ENCODE measurements at places on chromosomes 3 and 15.

- DNase-seq: no peak
Measured at GRCh38 chr3:38655708-38656300, 6.3 kb upstream of the SCN5A start.

GRCh38 chr3:131329774-131330173 lies 51.8 kb upstream of the NUDT16 start:
- DNase-seq: no peak

DNA sequence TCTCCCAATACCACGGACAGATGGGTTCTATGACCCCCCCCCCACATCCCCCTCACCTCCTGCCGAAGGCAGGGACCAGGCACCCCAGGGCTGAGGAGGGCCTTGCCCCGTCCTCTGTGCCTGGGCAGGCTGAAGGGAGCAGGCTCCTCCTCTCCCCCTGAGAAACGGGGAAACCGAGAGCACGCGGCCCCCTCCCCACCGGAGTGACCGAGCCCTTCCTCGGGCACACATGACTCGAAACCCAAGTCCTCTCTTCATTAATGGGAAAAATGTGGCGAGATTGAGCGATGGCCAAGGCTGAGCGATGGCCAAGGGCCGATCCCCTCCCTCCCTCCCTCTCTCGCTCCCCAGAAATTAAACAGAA lies 7.0 kb downstream of the EPHB3 start:
- DNase-seq: no peak

DNA sequence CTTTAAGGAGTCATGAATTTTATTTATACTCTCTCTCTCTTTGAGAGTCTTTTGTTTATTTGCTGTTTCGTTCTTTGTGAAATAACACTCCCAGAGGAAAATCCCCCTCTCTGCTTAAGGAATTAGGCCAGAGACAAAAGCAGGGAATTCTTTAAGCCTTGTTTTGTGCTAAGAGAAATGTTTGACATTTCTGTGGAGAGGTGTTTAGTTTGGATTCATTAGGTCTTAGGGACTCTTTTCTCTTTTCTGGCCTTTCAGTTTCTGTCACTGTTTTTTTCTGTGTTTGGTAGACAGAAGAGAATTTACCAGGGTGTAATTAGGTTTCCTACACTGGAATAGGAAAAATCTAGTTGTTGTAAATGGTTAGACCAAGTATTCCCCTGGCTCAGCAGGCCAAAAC lies 241.8 kb upstream of the NR2F2 start:
- DNase-seq: no peak

GRCh38 chr3:84318273-84318809 lies 640.4 kb upstream of the CADM2 start:
- no peak for DNase-seq

DNA sequence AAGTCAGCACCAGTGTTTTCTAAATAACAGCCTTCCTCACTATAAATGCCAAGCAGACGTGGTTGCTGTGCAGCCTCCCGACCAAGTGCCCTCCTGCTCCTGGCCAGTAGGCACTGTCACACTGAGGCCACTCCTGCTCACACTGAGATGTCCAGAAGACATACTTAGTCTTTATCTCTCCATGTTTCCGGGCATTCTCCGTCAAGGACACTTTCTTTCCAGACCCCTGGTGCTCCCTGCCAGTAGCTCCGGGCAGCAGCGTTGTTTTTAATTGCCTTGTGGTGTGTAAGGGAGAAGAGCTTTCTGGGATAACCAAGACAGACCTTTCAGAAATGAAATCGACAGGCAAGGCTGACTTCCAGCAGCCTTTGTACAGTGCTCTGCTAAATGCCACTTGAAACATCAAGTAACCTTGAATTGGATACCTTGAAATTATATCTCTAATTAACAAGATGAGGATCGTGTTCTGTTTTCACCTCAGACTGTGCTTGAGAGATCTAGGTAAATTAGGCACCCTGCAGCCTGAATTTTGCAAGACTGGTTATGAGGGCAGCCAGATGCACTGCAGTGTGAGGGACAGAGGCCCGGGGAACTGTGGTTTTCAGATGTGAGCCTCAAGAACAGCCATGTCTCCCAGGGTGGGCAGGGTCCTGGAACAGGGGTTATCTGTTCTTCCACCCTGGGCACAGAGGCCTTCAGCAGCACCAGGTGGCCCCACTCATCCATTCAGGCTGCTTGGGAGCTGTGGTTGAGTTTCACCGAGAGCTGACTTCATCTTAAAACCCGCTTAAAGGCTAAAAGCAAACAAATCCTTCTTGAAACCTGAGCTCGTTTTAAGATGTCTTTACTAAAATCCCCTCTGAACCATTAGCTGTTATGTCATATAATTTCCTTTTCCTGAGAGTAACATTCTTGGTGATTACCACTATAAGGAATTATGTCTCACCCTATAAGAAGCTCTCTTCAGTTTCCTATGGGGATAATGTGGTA lies 105.5 kb upstream of the IL12A start:
- DNase-seq: no peak

GRCh38 chr15:31034152-31034551 lies 42.7 kb upstream of the MTMR10 start:
- DNase-seq: no peak

DNA sequence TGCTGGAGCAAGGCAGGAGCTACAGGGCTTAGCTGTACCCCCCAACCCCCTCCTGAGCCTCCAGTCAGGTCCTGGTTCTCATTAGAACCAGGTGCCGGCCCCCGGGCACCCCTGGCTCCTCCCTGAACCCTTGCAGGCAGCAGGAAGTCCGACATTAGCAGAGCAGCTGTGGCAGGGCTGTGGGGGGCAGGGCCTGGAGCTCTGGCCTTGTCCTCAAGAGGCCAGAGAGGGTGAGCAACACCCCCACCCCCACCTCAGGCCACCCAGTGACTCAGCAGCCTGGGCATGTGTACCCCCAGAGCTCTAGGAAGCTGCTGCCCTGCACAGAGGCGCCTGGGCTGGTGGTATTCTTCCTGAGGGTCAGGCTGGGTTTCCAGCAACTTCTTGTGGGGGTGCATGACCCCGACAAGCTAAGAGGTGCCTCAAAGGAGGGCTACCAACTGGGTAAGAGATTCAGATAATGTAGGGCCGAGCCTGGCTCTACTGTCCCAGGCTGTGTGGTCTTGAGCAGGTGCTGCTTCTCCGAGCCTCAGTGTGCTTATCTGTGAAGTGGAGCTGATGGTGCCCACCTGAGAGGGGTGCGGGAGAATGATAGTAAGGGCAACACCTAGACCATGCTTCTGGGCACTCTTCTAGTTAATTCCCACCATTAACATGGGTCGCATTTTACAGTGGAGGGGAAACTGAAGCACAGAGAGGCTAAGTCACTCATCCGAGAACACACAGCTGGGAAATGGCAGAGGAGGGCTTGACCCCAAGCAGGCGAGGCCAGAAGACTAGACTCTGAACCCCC lies 16.0 kb downstream of the H1-8 start:
- DNase-seq: no peak

GRCh38 chr3:69330891-69331400 lies 54.9 kb downstream of the FRMD4B start:
- DNase-seq: no peak

DNA sequence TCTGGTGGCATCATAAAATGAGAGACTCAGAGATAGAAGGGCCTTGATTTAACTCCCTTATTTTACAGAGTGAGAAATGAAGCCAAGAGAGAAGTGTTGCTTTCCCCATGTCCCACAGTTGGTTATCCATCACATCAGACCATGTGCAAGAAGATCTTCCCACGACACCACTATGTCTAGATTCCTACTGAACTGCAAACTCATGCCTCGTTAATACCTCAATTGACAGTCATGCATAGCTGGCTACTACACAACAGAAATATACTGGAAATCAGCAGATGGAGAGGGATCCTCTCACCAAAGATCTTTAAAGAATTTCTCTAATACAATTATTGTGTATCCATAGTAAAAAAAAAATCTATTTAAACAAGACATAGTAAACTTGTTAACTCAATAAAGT lies 33.3 kb downstream of the PEAK1 start:
- DNase-seq: no peak

DNA sequence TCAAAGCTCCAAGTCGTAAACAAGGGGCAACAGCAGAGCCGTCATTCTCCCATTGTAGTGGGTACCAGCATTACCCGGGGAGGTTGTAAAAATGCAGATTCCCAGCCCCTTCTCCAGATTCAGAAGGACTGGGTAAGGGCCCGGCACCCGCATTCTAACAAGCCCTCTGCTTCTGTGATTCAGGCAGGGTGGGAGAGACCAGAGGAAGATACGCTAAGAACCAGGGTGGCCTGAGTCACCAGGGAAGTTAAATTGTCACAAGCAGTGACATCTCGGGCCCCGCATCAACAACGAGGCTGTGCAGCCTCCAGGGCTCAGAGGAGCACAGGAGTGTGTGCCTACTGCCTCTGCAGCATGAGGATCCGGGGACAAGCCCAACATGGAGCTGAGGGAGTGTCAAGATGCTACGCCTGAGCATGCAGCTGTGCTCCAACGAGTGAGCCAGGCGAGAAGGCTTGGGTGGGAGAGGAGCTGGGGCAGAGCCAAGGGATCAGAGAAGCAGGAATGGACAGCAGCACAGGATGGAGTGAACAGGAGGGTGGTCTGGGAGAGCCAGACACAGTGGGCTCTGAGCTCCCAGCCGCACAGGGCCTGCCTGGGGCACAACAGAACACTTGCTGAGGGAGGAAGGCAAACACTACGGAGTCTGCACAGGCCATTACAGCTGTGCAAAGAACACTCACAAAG lies 68.5 kb downstream of the CPN2 start:
- DNase-seq: no peak

- no peak for DNase-seq
Measured at GRCh38 chr3:101902041-101902440, 52.7 kb downstream of the NFKBIZ start.

DNA sequence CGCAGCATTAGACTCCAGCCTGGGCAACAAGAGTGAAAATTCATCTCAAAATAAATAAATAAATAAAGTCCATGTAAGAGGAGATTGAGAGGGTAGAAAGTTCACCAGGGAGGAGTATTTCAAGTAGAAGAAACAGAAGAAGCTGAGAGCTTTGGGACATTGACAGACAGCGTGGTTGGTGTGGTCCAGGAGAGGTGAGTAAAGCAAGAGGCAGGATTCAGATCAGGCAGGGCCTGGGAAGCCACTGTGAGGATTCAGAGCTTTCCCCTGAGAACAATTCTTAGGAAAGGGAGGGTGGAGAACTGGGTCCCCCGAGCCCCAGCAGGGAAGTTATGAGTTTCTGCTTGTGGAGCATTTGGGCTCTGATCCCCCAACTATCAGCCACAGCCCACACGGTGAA lies 54.2 kb upstream of the AMOTL2 start:
- DNase-seq: no peak

GRCh38 chr3:76311941-76312340 lies 526.6 kb upstream of the ZNF717 start:
- DNase-seq: no peak

- no peak for DNase-seq
Measured at GRCh38 chr3:52555056-52555455, 18.7 kb downstream of the UQCC5 start.

DNA sequence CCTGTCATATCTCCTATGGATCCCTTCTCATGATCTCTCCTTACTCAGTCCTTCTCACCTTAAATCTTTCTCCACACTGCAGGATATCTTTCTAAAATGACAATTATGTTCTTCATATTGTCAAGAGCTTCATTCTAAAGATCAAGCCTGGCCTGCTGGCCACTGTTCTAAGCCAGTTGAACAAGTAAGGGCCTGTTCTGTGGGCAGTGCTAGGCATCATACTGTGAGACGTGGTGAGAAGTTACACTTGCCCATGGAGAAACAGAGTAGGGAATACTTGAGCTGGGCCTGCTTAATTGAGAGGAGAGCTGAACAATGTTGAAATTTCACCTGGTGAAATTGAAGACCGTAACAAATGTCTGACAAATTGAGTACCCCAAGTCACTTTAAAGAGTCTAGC lies 184.1 kb upstream of the RASGRP1 start:
- no peak for DNase-seq

GRCh38 chr3:135964160-135964955 lies 1.2 kb upstream of the PPP2R3A start:
- DNase-seq: no peak

- no peak for DNase-seq
Measured at GRCh38 chr3:137944593-137944992, 65.4 kb upstream of the CLDN18 start.

- no peak for DNase-seq
Measured at GRCh38 chr3:175270198-175270837, 411.2 kb downstream of the NAALADL2 start.

- no peak for DNase-seq
Measured at GRCh38 chr3:195760345-195761122, 39.8 kb downstream of the MUC20 start.

DNA sequence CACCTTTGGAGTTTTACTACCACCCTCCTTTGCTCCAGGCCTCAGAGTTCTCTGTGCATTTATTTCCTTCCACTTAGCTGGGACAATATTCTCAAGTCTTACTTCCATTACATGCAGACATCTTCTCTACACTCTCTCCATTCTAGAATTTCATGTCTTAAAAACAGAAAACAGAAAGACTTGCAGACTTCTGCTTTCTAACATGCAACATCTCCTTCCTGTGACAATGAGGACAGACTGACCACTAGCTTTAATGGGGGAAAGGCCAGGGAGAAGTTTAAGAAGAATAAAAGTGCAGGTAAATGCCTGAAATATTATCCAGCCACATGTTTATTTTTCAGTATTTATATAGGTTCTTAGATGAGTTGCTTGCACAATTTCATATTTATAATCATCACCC lies 17.1 kb upstream of the CSTA start:
- DNase-seq: no peak

DNA sequence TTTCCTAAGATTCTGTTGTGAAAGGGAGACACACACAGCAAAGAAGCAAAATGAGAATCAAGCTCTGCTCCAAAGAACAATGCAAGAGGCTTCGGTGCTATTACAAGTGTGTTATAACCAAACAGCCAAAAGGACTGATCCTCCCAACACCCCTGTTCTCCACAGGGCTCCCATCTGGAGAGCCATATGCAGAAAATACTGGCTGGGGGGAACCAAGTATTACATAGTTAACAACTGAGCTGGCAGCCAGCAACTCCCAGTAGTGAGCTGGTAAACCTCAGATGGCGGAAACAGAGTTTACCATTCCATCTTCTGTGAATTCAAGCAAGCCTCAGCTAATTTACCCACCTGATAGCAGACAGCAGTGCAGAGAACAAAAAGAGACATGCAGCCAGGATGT lies 156.4 kb downstream of the NTRK3 start:
- DNase-seq: no peak

DNA sequence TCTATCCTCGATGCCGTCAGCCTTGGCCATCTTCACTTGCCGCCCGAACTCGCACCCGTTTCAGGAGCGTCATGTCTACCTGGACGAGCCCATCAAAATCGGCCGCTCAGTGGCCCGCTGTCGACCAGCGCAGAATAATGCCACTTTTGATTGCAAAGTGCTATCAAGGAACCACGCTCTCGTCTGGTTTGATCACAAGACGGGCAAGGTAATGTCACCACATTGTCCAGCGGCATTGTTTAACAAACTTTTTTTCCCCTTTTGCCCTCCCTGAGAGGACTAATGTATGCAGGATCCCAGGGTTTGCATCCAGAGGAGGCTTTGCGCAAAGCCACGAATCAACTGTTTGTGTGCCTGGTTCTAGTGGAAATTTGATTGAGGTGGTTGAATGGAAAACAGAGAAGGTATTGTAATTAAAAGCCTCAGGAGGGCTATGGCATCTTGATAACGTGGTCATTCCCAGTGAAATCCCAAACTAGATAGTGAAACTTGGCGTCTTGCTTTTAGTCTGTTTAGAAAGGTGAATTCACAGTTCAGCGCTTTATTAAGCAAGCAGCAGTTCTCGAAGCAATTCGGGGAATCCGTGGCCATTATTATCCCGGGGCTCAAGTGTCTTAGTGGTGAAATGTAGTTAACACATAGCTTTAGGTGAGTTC lies 1.7 kb downstream of the SLMAP start:
- DNase-seq: no peak

GRCh38 chr15:82543160-82543559 lies 2.9 kb upstream of the RPS17 start:
- DNase-seq: no peak

Measured in GM12891 (cell line).